ENCODE measurements at places on chromosomes 7 and 10.

DNA sequence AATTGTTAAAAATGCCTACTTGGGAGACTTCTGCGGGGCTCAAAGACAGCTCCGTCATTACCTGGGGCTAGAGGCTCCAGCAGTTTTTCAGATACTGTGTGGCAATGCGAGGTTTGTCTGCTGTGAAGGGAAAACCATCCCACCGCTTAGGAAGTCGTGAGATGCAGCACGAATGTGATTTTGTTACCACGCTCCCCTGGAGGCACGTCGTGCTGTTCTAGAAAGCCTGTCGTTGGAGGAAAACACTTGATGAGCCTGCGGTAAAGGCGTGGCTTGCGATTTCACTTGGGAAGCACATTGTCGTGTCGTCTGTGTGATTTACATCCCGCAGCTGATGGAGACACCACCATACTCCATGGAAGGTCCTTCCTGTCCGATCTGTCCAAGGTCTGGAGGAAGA, 39.3 kb downstream of the CAMK1D start:
- DNase-seq, result no peak

DNA sequence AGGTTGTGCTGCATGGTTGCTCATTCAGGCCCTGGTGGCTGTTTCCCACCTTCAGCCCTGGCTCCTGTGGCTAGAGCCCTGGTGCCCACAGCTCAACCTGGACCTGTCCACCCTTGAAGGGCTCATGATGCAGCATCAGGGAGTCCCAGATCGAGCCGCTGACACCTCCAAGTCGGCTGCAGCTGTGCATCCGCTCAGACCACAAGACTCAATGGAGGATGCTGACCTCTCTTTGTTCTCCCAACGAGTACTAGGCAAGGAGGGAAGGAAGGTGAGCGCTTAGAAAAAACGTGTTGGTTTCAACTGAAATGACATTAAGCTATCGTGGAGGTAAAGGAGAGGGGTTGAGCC, 9.5 kb upstream of the C10orf95 start:
- no peak for DNase-seq

GRCh38 chr10:58967551-58968388, 208.7 kb upstream of the PHYHIPL start:
- no peak for DNase-seq

- no peak for DNase-seq
These were observed 31.8 kb downstream of the CALML3 start for GRCh38 chr10:5556576-5556975.

- no peak for DNase-seq
These were observed 99.1 kb downstream of the RGS10 start for GRCh38 chr10:119443441-119443840.

- DNase-seq, result no peak
These were observed 638.9 kb upstream of the FZD8 start for GRCh38 chr10:36280890-36281499.

- DNase-seq, result no peak
These were observed 102.1 kb downstream of the WDFY4 start for GRCh38 chr10:48786606-48787282.

DNA sequence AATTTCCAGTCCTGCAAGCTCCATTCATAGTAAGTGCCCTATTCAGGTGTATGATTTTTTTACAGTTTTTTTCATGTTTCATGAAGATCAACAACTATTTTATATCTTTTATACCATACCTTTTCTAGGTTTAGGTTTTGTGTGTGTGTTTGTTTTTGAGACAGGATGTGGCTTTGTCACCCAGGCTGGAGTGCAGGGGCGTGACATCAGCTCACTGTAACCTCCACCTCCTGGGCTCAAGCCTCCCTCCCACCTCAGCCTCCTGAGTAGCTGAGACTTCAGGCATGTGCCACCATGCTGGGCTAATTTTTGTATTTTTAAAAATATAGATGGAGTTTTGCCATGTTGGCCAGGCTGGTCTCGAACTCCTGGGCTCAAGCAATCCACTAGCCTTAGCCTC, 35.0 kb downstream of the ARMH3 start:
- DNase-seq, result no peak

DNA sequence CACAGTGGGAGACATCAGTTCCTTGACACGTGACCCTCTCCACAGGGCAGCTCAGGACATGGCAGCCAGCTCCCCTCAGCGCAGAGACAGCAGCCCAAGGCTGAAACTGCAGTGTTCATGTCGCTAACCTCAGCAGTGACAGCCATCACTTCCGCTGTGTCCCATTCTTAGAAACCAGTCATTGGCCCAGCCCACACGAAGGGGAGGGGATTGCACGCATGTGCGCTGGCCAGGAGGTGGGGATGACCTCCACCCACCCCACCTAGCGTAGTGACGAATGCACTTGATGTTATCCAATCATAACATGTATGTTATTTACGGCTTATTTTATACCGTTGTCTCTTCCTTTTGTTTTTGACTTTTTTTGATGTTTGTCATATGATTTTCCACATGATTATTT, 36.9 kb upstream of the EGFR start:
- no peak for DNase-seq

DNA sequence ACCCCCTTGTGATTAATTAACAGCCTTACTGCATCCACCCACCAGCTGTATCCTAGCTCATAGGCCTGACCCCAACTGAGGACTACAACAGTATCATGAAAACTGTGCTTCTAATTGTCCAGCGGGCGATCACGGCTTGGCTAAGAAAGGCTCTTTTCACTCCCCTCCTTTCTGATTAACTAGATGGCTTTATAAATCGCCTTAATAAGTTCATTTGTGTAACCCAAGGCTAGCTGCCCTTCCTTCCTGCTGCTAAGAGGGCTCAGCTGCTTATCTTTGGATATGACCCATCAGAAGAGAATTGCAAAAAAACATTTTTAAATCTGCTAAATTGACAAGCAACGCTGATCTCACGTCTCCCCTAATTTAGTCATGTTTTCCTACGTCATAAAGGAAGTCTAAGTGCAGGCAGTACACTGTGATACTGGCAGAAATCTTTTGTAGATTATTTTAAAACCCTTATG, 163.0 kb upstream of the LAMB4 start:
- DNase-seq, result no peak

DNA sequence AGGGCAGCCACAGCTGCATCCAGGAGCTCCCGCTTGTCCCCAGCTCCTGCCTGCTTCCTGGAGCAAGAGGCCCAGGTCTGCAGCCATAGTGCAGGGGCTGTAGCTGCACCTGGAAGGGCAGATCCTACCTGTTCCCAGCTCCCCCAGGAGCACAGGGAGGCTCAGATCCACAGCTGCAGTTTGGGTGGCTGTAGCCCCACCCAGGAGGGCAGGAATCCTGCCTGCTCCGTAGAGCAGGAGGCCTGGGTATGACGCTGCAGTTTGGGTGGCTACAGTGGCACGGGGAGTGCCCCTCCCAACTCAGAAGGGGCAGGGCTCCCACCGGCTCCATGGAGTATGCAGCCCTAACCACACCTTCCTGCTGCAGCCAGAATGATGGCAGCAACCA, 26.7 kb upstream of the CDCA7L start:
- DNase-seq, result no peak

DNA sequence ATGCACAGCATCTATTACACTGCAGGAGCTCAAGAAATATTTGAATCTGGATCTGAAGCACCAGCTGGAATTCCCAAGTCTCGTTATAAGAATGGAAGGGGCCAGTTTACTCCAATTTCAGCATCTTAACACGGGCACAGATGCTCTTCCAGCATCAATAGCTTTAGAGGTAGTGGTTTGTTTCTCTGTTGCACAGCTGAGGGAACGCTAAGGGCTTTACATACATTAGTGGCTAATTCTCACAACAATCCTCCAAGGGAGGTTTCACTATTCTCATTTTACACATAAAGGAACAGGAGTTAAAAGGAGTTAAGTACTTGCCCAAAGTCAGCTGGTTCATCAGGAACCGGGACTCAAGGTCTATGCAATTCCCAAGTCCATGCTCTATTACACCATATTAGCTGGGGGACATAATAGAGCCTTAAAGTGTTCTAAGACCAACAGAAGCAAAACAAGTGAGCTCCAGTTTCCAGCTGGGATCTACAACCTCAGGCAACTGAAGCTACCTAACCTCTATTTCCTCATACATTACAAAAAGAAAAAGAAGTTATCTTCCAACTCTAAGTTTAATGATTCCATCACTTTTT, 9.9 kb downstream of the XPNPEP1 start:
- DNase-seq, result no peak

DNA sequence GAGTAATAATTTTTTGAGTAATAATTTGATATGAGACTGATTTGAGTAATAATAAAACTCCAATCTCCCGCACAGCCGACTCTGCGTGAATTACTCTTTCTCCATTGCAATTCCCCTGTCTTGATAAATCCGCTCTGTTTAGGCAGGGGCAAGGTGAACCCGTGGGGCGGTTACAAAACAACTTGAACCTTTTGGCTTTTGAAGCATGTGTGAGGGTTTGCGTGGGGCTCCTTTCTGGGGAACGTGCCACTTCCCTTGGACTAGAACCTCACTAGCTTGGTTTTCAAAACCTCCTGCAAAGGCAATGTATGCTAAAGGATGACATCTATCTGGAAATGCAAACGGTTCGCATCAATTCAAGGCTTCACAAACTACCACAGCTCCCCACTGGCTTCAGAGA, 1.5 kb downstream of the CRPPA start:
- no peak for DNase-seq

DNA sequence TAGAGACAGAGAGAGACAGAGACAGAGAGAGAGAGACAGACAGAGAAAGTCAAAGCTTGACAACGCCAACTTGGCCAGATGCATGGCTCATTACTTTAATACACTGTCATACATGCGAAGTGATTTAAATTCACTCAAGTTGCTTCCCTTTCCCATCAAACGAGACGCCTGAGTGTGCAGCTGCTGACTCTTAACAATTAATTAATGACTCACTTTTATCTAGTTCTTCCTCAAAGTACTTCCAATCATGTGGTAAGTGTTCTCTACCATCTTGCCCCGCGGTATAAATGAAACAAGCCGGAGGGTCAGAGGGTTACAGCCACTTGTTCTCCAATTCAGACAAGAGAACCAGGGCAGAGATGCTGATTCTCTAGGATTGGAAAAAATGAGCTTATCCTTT, 90.8 kb downstream of the SFMBT2 start:
- DNase-seq, result no peak

GRCh38 chr10:17225808-17226207, 2.2 kb upstream of the VIM start:
- no peak for DNase-seq

GRCh38 chr10:31697271-31698180, 231.1 kb downstream of the ARHGAP12 start:
- peak; percentile 77 for DNase-seq

GRCh38 chr7:74505471-74506324, 52.0 kb downstream of the GTF2IRD1 start:
- no peak for DNase-seq

DNA sequence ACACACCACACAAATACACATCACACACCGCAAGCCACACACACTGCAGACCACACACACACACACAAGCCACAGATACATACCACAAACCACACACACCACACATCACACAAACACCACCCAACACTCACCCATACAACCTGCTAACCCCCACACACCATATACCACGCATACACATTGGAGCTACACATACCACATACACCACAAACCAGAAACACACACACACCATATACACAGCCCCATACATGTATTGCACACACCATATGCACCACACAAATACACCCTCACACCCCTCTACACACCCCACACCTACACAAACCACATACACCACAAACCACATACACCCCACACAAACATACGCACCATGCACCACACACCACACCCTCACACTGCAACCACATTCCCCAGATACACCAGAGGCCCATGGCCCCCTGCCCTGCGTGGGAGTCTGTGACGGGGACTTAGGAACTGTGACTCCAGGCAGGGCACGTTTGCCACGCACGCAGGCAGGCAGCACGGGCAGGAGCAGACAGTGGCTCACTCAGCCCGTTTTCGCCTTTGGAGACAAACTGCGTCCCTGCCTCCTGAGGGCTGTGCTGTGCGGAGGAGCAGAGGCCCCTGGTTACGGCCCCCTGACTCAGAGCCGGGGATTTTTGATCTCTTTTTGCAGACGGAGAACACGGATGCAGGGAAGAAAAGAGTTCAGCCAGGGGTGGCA, 52.6 kb downstream of the TMEM209 start:
- DNase-seq, result no peak

DNA sequence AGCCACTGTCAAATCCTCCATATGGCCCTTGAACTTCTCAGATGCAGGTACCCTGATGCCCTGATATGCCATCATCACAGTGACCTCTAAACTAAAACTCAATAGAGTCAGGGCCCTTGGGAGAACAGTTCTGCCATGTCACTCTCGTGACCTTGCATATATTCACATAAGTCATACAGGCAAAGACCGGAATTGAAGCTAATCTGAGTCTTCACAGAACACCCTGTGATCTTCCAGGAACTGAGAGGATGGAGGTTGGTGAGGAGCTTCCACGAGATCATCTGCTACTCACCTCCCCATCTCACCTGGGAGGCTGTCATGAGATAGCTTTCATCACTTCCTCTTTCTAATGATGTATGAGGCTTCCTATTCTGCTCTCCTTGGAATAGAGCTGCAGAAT, 228.7 kb upstream of the CCDC6 start:
- DNase-seq, result no peak

- DNase-seq, result no peak
These were observed 18.0 kb downstream of the NDUFB2 start for GRCh38 chr7:140714331-140715040.

- DNase-seq, result no peak
These were observed 7.6 kb downstream of the FOXK1 start for GRCh38 chr7:4689668-4690067.

DNA sequence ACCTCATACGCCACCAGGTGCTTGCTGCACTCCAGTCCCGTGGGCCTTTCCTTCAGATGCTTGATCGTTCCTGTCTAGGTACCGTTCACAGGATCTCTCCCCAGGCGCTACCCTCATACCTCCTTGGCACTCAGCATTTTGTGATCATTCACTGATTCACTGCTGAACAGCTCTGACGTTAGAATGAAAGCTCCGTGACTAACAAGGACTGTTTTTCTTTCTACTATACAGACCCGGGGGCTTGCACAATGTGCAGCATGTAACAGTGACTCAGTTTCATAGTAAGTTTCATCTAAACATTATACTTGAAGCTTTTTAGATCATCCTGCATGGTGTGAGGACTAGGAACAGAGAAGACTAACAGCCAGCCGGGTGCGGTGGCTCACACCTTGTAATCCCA, 20.6 kb downstream of the KIN start:
- peak; percentile 39 for DNase-seq

- no peak for DNase-seq
These were observed 26.0 kb upstream of the OPN4 start for GRCh38 chr10:86628311-86628710.

- DNase-seq, result no peak
These were observed 330.3 kb upstream of the NPSR1 start for GRCh38 chr7:34327681-34328080.

GRCh38 chr10:16992611-16993119, 136.9 kb downstream of the CUBN start:
- no peak for DNase-seq

- no peak for DNase-seq
These were observed 1177.7 kb upstream of the AUTS2 start for GRCh38 chr7:68420342-68421192.

All from AG08396 (cell line).